ENCODE measurements at places on chromosomes 7 and 10.

GRCh38 chr10:25575343-25575742 lies 358.7 kb upstream of the MYO3A start:
- no peak for DNase-seq

DNA sequence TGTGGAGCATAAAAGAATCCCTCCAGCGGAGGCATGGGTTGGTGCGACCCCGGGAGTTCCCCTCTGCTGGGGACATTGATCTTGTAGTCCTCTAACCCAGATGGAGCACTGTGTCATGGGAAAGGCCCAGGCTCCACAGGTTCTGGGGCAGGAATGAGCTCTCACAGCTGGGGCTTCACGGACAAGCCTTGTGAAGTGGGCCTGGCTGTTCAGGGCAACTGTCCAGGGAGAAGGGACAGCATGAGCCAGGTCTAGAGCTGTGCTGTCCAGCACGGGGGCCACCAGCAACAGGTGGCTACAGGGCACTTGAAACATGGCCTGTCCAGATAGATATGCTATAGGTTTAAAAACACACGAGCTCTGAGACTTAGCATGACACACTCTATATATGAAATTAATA lies 11.4 kb downstream of the GPR26 start:
- no peak for DNase-seq

DNA sequence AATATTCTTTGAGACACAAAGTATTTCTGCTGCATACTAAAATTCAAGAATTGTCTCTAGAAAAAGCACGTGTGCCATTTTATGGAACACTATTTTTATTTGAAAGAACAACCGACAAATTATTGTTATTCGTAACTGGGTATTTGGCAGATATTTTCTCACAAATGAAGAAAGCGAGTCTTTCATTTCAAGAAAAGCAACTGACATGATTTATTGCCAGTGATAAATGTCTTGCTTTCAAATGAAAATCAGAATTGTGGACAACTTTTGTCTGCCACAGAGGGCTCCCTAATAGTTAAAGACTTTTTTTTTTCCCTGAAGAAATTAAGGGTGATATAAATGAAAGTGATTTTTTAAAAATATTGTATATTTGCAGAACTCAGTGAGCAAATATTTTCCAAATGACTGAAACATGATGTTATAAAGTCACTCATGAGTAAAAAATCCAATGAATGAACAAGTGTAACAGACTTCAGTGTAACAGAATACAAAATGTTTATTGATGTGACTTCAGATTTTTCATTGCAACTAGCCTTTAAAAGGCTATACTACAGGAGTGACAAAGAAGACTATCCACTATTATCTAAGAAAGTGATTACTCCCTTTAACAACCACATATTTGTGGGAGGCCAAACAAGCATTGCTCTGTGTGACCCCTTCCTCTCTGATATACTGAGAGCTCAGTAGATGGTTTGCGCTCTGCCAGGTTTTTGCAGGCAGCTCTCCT lies 49.0 kb upstream of the SEMA3E start:
- DNase-seq: no peak

DNA sequence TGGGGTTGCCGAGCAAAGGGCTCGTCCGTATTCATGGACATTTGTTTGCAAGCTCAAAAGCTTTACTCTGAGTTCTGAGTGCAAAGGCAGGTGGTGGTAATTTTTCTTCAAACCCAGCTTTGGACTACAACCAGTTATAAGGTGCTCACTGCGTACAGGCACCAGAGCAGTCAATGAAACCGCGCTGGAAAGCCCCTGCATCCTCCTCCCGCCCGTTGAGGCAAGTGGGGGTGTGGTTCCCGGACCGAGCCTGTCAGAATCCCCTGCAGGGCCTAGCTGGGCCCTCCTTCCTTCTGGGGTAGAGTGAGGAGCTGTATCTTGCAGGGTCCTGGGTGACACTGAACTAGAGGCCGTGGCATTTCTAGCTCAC lies 22.3 kb downstream of the AMZ1 start:
- DNase-seq: no peak

- DNase-seq: no peak
These were observed 54.9 kb downstream of the JAZF1 start for GRCh38 chr7:28125431-28126409.

DNA sequence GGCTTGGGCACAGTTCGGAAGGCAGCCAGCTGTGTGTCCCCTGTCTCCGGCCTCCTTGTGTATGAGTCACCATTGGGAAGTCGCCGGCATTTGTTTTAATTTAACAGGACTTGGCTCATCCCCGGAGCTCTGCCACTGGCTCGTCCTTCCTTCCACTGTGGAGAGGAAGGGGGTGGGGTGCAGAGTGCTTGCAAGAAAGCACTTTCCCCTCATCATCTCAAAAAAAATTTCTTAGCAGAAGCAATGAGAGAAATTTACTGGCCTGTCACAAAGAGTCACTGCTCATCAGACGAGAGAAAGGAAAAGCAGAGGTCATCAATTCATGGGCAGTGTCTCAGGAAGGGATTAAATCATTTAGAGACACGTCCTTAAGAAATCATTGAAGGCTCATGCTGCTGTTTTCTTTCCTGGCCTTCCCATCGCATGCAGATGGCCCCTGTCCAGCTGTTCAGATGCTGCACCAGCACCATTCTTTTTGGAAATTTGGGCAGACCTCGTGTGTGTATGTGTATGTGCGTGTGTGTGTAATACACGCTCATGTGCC lies 93.3 kb downstream of the BMS1 start:
- no peak for DNase-seq

Measured in hippocampal formation (tissue), 2 donors.